CD8-positive, alpha-beta T cell (primary cell): ENCODE measurements at places on chromosomes 6 and 20. TPM values are rescaled to one million over a fixed set of nuclear protein-coding genes. Genes with fewer than 3 reads are reported as not detected.

The ENPP1 gene
- total RNA-seq, result not detected

- DNase-seq, result no peak
Observed at GRCh38 chr6:98094696-98095095, 739.7 kb upstream of the POU3F2 start.

The CUL7 gene
- 5.4 TPM for total RNA-seq

- no peak for DNase-seq
Observed at GRCh38 chr6:166440729-166441128, 58.0 kb upstream of the MPC1 start.

DNA sequence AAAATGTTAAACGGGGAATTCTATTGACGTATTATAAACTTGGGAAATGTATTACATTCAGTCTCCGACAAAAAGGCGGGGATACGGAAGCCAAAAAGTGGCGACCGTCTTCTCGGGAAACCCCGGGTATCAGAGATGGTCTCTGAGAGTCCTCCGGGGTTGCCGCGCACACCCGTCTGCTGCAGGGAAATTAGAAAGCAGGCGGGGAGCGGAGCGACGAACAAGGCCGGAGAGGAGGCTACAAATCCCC lies 1.5 kb downstream of the SALL4 start:
- no peak for DNase-seq

The RALGAPB gene
- 29.1 TPM for total RNA-seq
